A549 treated with CpdA at 1 μM for 4 hours (cell line): ENCODE measurements at places on chromosomes 6 and 20. TPM values are rescaled to one million over a fixed set of nuclear protein-coding genes. Genes with fewer than 3 reads are reported as not detected.

Gene RNF144B
- 0.30 to 0.53 TPM (median 0.42 TPM) in 5 replicates for total RNA-seq

Gene SCAF8
- total RNA-seq = 15.6 to 21.5 TPM (median 16.6 TPM) in 5 replicates

Gene ADGB
- total RNA-seq = not detected in 5 replicates

Gene TSHZ2
- not detected in 5 replicates for total RNA-seq

Gene SIRT5
- total RNA-seq = 3.6 to 4.8 TPM (median 4.2 TPM) in 5 replicates

Gene LY6G6D
- not detected in 5 replicates for total RNA-seq

Gene ID4
- 1.2 to 2.6 TPM (median 2.1 TPM) in 5 replicates for total RNA-seq

Gene SESN1
- total RNA-seq = 8.7 to 9.6 TPM (median 9.0 TPM) in 5 replicates

Gene ZFP57
- total RNA-seq = not detected in 5 replicates

Gene LAMP5
- 0.02 to 0.08 TPM in 2 of 5 replicates, not detected in the others for total RNA-seq

Gene TMEM151B
- 0.01 to 0.04 TPM in 2 of 5 replicates, not detected in the others for total RNA-seq

Gene PAK5
- not detected in 5 replicates for total RNA-seq

Gene TEAD3
- 4.3 to 6.4 TPM (median 5.0 TPM) in 5 replicates for total RNA-seq

Gene PTPRT
- total RNA-seq = not detected in 5 replicates

Gene ULBP2
- 2.9 to 3.9 TPM (median 3.7 TPM) in 5 replicates for total RNA-seq

Gene FAM229B
- 6.0 to 10.1 TPM (median 9.3 TPM) in 5 replicates for total RNA-seq

Gene HLA-DRA
- not detected in 5 replicates for total RNA-seq

Gene CST3
- 206 to 378 TPM (median 367 TPM) in 5 replicates for total RNA-seq

Gene BMP7
- total RNA-seq = 0.32 to 1.0 TPM (median 0.73 TPM) in 5 replicates

Gene APOM
- 1.8 to 4.8 TPM (median 3.2 TPM) in 5 replicates for total RNA-seq

Gene CLPSL2
- total RNA-seq = 1.0 to 1.4 TPM in 2 of 5 replicates, not detected in the others

Gene CST5
- not detected in 5 replicates for total RNA-seq

Gene SPATA25
- total RNA-seq = 0.34 to 0.87 TPM (median 0.70 TPM) in 5 replicates

Gene TINAG
- 0.08 to 0.59 TPM in 2 of 5 replicates, not detected in the others for total RNA-seq

Gene CCN6
- total RNA-seq = not detected in 5 replicates

Gene MAPK13
- 0.84 to 2.0 TPM (median 1.1 TPM) in 5 replicates for total RNA-seq

Gene PTGIS
- total RNA-seq = 0.02 TPM in 2 of 5 replicates, not detected in the others

Gene CASP8AP2
- total RNA-seq = 4.9 to 7.6 TPM (median 5.8 TPM) in 5 replicates

Gene PRDM1
- total RNA-seq = 3.1 to 4.5 TPM (median 4.2 TPM) in 5 replicates

Gene GPX5
- total RNA-seq = not detected in 5 replicates
